ENCODE measurements at places on chromosomes 7 and 10.
A peak's percentile ranks its signal among the peaks of the same experiment; 100 is the strongest.

GRCh38 chr10:86224354-86225102, 142.1 kb downstream of the GRID1 start:
- DNase-seq, result no peak

- DNase-seq, result no peak
Measured at GRCh38 chr10:121926157-121926556, 1.7 kb downstream of the ATE1 start.

GRCh38 chr7:95209788-95210187, 114.5 kb downstream of the PON1 start:
- DNase-seq, result no peak

DNA sequence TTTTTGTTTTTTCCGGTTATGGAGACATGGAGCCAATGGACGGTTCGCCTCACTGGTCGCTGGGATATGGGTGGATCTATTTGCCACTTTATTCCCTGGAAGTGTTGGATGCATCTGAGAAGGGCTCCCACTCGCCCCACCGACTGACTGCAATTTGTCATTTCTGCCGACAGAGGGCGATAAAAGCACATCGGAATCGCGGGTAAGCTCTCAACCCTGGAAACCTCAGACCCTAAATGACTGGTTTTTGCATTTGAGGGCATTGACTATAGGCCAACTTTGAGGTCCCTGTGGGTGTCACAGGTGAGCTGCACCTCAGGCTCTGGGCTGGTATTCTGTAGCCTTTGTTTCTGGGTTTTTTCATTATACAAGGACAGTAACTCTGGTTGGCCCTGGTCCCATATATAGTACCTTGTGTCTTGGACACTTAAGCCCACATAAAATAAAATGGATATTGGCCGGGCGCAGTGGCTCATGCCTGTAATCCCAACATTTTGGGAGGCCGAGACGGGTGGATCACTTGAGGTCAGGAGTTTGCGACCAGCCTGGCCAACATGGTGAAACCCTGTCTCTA, 11.9 kb upstream of the OPALIN start:
- peak; percentile 25 for DNase-seq

DNA sequence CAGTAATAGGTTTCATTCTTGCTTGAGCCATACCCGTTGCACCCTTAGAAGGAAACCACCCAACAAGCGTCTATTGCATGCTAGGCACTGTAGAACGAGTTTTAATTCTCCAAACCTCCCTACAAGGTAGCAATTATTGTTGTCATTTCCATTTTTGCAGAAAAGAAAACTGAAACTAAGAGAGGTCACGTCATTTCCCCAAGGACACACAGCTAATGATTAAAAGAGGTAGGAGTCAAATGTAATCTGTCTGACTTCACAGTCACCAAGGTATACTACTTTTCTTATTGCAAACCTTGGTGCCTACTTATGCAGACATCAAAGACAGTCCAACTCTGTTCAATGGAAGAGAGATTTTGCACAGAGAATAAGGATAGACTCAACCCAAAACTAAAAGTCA, 49.1 kb upstream of the C1QL3 start:
- DNase-seq, result no peak

DNA sequence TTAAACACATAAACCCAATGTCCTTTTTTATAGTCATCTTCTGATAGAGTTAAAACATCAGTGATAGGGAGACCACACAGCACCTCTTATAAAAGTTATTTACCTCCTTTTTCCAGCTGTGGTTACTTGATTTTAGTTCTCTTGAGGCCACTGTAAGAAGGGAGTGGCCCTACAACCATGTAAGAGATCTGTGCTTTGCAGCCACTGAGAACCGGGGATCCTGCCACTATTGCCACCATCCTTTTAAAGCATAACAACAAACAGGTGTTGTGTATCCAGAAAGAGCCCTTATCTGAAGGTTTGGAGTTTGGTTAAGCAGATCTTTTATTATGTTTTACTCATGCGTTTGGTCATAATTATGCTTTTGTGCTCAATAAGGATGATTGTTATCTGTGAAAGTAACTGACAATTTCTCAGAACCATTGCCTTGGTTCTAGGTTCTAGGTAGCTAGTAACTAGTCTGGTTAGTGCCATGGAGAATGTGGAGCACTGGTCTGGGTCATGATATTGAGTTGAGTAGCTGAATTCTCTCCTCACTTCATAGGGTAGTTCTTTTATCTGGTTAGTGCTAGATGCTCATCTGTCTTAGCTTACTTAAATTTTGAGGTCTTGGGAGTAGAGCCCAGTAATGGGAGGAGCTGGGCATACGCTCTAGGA, 56.5 kb downstream of the ST7 start:
- DNase-seq, result no peak

DNA sequence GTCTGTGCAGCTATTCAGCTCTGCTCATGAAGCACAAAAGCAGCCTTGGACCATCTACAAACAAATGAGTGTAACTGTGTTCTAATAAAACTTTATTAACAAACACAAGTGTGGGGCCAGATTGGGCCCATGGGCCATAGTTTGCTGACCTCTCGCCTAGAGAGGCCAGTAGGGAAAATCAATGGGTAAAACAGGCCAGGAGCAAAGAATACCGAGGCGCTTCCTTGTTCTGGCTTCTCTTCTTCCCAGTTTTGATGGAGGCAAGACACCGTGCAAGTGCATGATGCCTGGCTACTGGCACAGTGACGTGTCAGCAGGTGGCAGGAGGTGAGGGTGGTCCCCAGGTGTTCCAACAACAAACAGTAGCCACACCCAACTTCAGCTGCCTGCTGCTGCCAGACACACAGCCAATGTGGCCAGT, 94.3 kb upstream of the SDK1 start:
- no peak for DNase-seq

Measured in left ventricle myocardium inferior (tissue), 1 donor.